ENCODE measurements at places on chromosomes 2 and 18.
A peak's percentile ranks its signal among the peaks of the same experiment; 100 is the strongest.

GRCh38 chr2:150214626-150215025, 272.8 kb downstream of the RND3 start:
- ATAC-seq, result no peak

DNA sequence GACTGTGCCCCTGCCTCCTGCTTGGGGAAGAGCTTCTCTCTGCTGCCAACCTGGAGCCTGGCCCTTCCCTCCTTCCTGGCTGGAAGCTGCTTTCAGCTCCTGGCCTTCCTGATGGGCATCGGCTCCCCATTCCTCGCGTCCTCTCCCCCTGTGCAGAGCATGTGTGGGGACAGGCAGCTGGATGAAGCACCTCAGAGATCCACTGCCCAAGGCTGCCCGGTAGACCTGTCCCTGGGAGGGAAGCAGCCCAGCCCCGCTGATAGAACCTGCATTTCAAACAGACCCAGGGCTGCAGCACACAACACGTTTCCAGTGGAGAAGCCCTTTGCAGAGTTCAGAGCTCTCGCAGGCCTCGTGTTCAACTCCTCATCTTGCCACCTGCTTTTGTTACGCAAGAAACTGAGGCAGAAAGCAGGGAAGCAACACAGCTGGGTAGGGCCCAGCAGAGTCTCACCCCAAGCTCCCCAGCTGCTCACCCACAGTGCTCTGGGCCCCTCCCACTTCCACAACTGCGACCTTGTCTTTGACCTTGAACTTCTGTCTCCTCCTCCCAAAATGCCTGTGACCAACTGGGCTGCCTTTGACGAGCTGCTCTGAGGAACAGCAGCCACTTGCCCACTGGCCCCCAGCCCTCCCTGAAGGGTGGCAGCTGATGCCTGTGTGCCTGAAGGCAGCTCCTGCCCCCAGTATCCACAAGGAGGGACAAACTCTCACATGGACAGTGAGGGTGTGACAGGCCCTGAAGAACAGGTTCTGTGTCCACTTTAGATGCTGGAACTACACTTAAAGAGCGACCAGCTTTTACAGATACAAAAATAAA, 65.5 kb downstream of the PARD6G start:
- no peak for ATAC-seq

- ATAC-seq, result no peak
Measured at GRCh38 chr2:207494137-207494536, 35.6 kb upstream of the CREB1 start.

GRCh38 chr2:44201648-44202165, 33.0 kb downstream of the PPM1B start:
- ATAC-seq, result no peak

DNA sequence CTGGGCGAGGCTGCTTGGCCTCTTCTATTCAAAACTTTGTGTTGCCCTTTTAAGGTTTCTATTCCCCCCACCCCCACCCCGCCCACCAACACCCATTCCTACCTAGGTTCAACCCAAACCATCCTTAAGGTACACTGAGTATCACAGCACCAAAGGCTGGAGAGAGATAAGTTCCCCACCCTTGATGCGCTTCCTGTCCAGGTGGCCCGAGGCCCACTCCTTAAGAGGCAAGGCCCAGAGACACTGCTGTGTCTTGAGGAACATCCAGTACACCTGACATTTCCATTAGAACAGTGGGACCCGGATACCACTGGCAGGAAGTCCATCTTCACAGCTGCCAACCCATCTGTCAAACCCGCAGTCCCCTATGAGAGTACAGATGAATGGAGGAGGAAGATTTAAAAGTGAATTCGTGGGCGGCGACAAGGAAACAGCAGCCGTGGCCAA, 277 bp upstream of the INPP1 start:
- peak; percentile 12 for ATAC-seq

- no peak for ATAC-seq
Measured at GRCh38 chr18:26869640-26870039, 4.1 kb upstream of the AQP4 start.

DNA sequence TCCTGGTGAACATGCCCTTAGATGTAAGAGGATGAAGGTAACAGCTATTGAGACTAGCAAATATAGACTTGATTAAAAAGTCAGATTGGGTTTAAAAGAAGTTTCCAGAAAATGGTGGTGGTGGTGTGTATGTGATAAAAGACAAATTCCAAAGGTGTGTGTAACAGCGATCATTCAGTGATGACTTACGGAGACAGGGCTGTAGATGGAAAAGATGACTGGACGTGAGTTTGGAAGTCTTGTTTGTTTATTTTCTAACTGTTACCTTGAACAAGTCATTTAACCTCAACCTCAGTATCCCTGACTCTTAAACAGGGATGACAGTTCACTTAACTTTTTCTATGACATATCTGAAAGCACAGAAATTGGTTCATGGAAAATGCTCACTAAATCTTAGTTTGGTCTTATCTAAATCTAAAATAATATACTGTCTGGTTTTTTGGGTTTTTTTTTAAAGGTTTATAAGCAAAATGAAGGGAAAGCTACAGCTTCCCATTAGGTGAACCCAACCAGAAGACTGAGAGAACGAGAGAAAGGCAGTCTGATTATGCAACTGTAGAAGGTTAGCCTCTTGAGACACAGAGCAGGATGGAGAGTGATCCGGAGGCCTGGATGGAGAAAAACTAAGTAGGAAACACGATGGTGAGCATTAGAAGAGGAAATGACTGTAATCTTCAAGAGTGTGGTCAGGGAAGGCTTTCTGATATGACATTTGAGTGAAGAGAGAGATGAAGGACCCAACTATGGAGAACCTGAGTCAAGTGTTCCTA, 71.9 kb downstream of the TCF4 start:
- ATAC-seq, result no peak

GRCh38 chr2:191265311-191266170, 20.3 kb downstream of the MYO1B start:
- no peak for ATAC-seq

GRCh38 chr2:237501892-237502513, 15.0 kb downstream of the MLPH start:
- ATAC-seq, result no peak

DNA sequence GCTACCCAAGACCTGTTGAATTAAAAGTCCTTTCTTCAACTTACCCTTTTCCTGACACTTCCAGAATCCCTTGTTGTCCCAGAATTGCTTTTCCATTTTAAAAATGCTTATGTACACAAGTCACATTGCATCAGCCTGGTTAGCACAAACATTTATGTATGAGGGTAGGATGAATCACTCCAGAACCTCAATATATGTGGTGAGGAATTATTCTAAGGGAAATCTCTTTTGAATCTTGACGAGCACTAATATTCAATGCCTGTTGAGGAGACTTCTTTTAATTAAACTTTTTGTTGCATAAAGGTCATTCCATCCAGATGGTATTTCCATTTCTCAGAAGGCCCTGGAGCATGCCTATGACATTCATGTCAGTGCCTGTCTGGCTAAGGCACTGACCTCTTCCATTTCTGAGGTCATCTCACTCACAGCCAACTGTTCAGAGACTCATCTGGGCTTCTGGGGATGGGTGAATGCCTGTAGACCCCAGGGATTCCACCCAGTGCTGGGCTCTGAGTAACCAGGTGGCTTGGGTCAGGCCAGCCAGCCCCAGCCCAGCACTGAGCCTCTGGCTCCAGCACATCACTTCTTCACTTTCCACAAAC, 28.2 kb downstream of the ACMSD start:
- no peak for ATAC-seq

DNA sequence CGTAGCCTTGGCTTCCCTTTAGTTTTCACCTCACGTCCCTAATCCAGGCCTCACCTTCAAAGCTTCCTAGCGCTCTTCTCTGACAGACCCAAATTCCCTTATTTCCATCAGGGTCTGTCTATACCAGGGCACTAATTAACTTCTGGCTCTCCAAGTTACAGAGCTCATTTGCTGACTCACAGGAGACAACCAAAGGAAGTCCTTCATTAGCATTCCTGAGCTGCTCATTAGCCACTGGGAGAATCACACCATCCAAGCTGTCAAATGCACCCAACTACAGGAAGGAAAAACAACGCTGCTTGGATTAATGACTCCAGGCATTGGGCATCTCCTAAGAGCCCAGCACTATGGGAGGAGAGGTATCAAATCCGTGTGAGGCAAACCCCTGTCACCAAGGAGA, 109.8 kb upstream of the ALK start:
- no peak for ATAC-seq

All from activated CD4-positive, CD25-positive, alpha-beta regulatory T cell treated with anti-CD3 and anti-CD28 coated beads, Interleukin-2, amount 50 U/mL, for 24 hours (primary cell).